Esophagus squamous epithelium (tissue), 5 donors: ENCODE measurements at places on chromosomes 7 and 10.

GRCh38 chr10:112696592-112696991 is 249.6 kb downstream of the VTI1A start:
- no peak for DNase-seq

GRCh38 chr10:107434201-107434600 is 269.7 kb upstream of the SORCS1 start:
- DNase-seq = no peak

- no peak for DNase-seq
Observed at GRCh38 chr10:2284071-2284470, 546.7 kb upstream of the ADARB2 start.

DNA sequence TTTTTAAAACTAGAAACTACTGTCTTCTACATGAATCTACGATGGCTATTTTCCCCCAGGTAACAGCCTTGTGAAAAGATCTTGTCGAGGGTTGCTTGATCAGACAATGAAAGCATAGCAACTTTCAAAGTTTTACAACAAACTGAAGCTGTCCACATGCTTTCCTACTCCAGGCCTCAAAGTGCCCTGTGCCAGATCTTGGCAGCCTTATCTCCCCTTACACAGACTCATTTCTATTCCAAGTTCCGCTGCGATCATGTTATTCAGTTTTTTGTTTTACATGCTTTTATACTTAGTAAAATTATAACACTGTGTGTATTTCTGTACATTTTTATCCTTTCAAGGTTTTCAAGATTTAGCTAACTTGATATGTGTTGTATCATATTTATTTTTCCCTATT is 661.7 kb upstream of the SORCS1 start:
- DNase-seq = no peak

DNA sequence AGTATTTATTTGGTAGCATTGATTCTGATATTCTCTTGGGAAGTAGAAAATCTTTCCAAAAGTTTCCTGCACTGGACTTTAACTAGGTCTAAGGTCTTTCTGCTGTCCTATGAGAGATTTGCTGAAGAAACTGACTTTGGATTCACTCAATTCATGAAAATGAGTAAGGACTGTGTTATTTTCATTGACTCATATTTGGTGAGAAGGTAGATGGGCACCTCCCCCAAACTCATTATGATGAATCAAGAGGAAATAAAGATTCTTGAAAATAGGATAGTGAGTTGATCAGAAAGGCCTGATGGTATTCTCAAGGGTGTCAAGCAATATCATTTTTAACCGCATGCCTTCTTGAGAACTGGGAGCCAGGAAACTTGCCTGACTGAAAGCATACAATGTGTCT is 110.3 kb downstream of the RNF133 start:
- DNase-seq = no peak

DNA sequence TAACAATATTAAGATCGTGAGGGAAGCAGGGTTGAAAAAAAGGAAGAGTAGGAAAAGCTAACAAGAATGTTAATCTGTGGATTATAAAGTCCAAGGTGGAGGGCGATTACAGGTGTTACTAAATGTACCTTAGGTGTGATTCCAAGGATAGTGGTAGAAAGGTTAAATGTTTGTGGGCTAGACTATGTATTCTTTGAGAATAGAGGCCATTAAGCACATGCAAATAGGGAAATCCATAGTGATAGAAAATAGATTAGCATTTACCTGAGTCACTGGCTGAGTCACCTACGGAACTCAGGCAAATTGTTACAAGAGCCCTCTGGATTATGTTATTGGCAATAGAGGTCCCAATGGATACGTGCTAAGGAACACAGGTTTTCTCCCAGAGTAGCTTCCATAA is 9.0 kb downstream of the MGAM2 start:
- DNase-seq = no peak
